GM03348 (cell line): ENCODE measurements at places on chromosomes 16 and 17.

- DNase-seq, result no peak
These were observed 30.9 kb upstream of the SUPT4H1 start for GRCh38 chr17:58382872-58383242.

GRCh38 chr17:76562734-76563148 is 22.9 kb downstream of the PRCD start:
- DNase-seq, result peak; percentile 84

GRCh38 chr17:67068999-67069398 is 24.6 kb downstream of the CACNG1 start:
- DNase-seq, result no peak

GRCh38 chr17:5373112-5373511 is 46.4 kb downstream of the NUP88 start:
- DNase-seq, result no peak

GRCh38 chr17:81025741-81026129 is 9.2 kb upstream of the BAIAP2 start:
- peak; percentile 59 for DNase-seq

- no peak for DNase-seq
These were observed 893.5 kb upstream of the RBFOX1 start for GRCh38 chr16:6439129-6439528.

DNA sequence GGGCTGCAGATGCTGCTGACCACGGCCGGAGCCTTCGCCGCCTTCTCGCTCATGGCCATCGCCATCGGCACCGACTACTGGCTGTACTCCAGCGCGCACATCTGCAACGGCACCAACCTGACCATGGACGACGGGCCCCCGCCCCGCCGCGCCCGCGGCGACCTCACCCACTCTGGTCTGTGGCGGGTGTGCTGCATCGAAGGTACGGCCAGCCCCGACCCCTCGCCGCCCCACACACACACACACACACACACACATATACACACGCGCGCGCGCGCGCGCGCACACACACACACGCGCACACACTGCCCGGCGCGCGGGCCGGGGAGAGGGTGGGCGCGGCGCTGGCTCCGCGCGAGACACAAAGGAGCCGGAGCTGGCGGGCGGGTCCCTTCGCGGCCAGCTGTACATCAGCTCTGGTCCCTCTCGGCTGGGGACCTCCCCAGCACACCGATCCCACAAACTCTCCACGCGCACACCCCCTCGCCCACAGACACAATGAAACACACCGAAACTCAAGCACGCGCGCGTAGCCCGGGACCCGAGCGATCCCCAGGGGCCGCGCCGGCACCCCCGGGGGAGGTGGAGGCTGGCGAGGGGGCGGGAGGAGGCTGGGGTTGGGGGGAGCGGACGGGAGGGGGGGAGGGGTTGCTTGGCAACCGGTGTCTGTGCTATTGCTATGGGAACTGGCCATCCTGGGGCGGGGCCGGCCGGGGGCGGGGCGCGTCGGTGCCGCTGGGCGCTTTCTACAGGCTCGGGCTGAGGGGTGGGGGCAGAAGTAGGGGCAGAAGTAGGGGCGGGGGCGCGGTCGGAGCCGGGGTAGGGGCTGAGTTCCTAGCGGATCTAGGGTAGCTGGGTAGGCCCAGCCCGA is 658 bp downstream of the CACNG4 start:
- peak; percentile 45 for DNase-seq

DNA sequence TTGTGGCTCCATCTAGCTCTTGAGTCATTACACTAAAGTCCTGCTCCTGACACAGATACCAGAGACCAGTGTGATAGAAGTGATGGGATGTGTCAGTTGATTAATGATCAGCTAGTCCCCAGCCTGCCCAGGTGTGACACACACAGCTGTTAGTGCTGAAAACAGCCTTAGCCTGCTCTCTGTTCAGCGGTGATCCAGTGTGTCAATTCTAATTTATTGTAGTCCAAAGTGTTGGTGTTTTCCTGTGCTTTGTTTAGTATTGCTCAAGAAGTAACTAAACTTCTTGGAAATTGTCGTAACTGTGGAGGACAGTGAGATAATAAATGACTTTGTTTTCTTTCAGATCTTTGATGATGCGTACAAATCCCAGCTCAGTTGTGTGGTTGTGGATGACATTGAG is 92.3 kb downstream of the WNT3 start:
- DNase-seq, result no peak

GRCh38 chr17:45382226-45382625 is 50.4 kb downstream of the ARHGAP27 start:
- no peak for DNase-seq

- no peak for DNase-seq
These were observed 147.9 kb downstream of the MAF start for GRCh38 chr16:79452671-79453070.

- no peak for DNase-seq
These were observed 6.4 kb downstream of the ZFPM1 start for GRCh38 chr16:88459366-88460073.

DNA sequence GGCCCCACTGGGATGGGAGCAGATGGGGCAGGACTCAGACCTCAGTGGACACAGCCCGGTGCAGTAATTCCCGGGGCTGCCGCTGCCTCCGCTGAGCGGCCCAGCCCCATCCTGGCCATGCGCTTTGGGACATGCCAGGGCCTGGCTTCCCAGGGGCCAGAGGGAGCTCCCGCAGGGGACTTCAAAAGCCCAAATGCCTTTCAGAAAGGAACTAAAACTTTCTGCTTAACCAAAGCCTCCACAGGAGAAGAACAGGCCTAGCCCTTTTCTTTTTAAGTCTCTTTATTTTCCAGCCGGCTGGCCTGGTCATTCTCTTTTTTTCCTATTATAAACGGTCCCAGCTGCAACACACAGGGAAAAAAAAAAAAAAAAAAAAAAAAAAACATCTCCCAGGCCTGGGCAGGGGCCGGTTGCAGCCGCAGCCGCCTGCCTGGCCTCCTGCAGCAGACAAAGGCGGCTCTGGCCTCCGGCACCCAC is 10.7 kb upstream of the ZNF423 start:
- no peak for DNase-seq

DNA sequence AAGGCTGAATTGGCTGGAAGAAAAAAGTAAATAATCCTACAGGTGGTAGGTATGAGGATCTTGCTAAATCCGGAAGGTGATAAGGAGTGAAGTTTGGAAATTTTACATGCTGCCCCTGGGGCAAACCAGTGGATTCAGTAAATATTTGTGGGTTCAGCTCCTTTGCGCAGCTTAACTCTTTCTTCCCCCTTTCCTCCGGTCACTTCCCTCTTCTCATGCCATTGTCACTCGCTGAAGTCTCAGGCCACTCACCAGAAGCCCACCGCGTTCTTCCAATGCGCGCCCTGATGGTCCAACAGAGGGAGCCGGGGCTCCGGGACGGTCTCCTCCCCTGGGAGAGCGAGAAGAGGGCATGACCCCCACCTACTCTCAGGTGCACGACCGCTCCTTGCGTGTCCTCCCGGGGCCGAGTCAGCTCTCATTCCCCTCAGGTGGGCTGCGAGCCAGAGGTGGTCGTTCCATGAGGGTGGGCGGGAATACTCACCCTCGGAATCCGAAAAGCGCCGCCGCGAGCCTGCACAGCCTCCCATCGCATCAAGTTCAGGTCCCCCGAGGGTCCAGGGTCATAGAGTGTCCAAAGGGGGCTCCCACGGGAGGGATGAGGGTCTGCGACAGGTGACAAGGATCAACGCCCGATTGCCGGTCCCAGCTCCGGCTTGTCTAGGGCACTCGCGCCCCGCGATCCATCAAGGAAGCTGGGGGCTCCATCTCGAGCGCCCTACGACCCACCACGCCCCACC is 474 bp downstream of the CLN3 start:
- DNase-seq, result peak; percentile 63

DNA sequence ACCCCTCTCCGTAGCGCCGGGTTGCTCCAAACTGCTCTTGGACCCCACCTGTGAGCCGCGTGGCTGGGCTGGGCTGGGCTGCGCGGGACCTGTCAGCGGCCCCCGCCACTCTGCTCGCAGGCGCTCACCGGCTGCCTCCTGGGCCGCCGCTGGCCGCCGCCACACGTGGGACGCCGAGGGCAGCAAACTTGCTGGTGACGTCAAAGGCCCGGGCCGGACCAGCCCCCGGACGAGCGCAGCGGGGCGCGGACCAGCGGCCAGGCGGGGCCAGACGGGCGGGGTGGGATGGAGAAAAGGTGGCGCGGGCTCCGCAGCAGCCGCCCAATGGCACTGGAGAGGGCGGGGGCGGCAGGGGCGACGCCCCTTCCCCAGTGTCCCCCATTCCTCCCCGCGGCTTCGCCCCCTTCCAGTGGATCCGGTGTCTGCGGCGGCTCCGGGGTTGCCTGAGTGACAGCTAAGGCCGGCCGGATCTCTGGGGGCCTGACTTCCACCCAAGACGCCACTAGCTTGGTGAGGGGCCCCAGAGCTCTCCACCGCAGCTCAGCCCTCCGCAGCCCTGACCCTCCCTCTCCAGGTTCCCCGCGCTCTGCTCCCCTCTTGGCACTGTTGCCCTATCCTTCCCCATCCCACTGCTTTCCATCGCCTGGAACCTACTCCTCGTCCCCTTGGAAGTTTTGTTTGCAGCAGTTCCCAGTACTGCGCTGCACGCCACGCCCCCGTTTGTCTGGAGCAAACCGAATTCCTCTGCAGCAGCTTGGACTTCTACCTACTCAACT is at the start of gene HS3ST3A1:
Gene HS3ST3A1 (minus strand): TSS at position 154 of the 776 bp plus-strand sequence. CDS start 800 bp downstream, outside the sequence.
- peak; percentile 95 for DNase-seq

GRCh38 chr17:74827800-74828199 is 31.9 kb downstream of the GRIN2C start:
- no peak for DNase-seq

DNA sequence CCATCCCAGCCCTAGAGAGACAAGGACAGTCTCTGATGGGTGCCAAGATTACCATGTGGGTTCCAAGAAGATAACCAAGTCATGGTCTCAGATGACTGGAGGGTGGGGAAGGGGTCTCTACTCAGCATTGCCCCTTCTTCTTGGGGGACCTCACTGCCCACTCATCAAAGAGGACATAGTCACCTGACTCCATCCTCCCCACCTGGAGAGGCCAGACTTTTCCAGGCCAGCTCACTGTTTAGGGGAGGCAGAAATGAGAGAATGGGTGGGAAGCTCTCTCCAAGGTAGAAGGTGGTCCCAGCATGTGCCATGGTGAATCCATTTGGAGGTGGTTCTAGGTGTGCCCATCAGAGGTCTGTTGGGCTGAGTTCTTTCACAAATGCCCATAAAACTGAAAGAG is 20.7 kb upstream of the IL21R start:
- DNase-seq, result no peak

DNA sequence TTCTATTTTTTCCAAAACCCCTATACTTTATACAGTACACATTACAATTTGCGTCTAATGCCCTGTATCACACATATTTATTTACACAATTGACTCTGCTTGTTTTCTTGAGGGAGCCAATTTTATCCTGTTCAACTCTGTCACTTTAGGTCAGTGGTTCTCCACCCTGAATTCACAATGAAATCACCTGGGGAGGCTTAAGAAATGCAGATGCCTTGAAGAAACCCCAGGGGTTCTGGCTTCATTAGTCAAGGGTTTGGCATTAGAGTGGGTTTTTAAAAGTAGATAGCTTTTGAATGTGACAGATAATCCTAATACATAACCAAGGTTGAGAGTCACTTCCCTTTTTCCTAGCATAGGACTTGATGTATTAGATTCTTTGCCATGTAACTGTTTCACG is 398.6 kb upstream of the ERCC4 start:
- no peak for DNase-seq

- DNase-seq, result no peak
These were observed 19.0 kb upstream of the RMI2 start for GRCh38 chr16:11326084-11326736.

- peak; percentile 82 for DNase-seq
These were observed at the start of gene LIMD2 for GRCh38 chr17:63699638-63700527. TSS of gene LIMD2 (minus strand) at chr17:63700125. CDS start at chr17:63699298, 827 bp downstream.
